ENCODE measurements at places on chromosomes 2 and 18. TPM values are rescaled to one million over a fixed set of nuclear protein-coding genes. Genes with fewer than 3 reads are reported as not detected.
A peak's percentile ranks its signal among the peaks of the same experiment; 100 is the strongest.

DNA sequence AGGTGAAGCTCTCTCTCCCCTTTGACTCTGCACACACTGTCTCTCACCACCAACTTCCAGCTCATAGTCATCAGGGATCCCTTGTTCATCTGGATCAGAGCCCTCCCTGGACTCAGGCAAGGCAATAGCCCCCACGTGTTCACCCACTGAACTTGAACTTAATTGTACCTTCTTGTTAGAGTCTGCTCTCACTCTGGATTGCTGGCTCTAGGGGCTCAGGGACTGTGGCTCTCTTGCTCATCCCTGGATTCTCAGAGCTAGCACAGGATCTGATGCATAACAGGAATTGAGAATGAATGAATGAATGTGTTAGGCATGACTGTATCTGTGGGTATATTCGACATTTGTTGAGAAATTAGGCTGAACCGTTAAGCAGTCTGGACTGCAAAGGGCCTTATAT is 16.7 kb upstream of the ASAP2 start:
- H3K4me1 ChIP-seq: peaks cover 8% of the 10 kb centered on the region
- no peaks in the 10 kb centered on the region for H3K27me3 ChIP-seq
- DNase-seq: no peak
- H3K4me3 ChIP-seq: no peak overlapping the region

- H3K4me1 ChIP-seq: no peaks in the 10 kb centered on the region
- H3K36me3 ChIP-seq: no peaks in the 10 kb centered on the region
- H3K4me3 ChIP-seq: no peak overlapping the region
- DNase-seq: no peak
- no peaks in the 10 kb centered on the region for H3K27me3 ChIP-seq
These were observed 473.3 kb upstream of the HS6ST1 start for GRCh38 chr2:128791985-128792320.

Gene CCT7
- total RNA-seq: 128 TPM

- no peaks in the 10 kb centered on the region for H3K36me3 ChIP-seq
- H3K27me3 ChIP-seq: no peaks in the 10 kb centered on the region
- no peak for DNase-seq
- H3K4me1 ChIP-seq: no peaks in the 10 kb centered on the region
- H3K4me3 ChIP-seq: no peak overlapping the region
These were observed 34.0 kb upstream of the ERMN start for GRCh38 chr2:157359628-157360027.

GRCh38 chr2:9380702-9381628 is 42.4 kb downstream of the ITGB1BP1 start:
- no peaks in the 10 kb centered on the region for H3K27me3 ChIP-seq
- peak; percentile 81 for DNase-seq
- H3K4me1 ChIP-seq: no peaks in the 10 kb centered on the region

DNA sequence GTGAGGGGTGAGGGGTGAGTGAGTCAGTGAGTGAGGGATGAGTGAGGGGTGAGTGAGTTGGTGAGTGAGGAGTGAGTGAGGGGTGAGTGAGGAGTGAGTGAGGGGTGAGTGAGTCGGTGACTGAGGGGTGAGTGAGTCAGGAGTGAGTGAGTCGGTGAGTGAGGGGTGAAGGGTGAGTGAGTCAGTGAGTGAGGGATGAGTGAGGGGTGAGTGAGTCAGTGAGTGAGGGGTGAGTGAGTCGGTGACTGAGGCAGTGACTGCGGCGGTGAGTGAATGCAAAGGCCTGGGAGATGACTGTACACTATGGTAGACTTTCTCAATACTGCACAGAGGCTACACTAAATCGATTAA is 16.6 kb downstream of the THAP4 start:
- no peaks in the 10 kb centered on the region for H3K36me3 ChIP-seq
- H3K4me3 ChIP-seq: no peak overlapping the region
- H3K4me1 ChIP-seq: no peaks in the 10 kb centered on the region
- H3K27ac ChIP-seq: no peak overlapping the region
- DNase-seq: no peak
- no peaks in the 10 kb centered on the region for H3K27me3 ChIP-seq

- no peak for DNase-seq
- no peak overlapping the region for H3K4me3 ChIP-seq
- H3K27me3 ChIP-seq: no peaks in the 10 kb centered on the region
- H3K27ac ChIP-seq: no peak overlapping the region
- H3K36me3 ChIP-seq: no peaks in the 10 kb centered on the region
- H3K4me1 ChIP-seq: peaks cover 1% of the 10 kb centered on the region
These were observed 99.7 kb upstream of the RFX8 start for GRCh38 chr2:101574622-101575021.

Gene TRIM54
- total RNA-seq: 0.18 TPM

Gene MC4R
- total RNA-seq: not detected

GRCh38 chr2:232438951-232439757 is 16.8 kb upstream of the ALPI start:
- no peak overlapping the region for H3K27ac ChIP-seq
- no peaks in the 10 kb centered on the region for H3K27me3 ChIP-seq
- no peaks in the 10 kb centered on the region for H3K4me1 ChIP-seq
- DNase-seq: no peak
- H3K4me3 ChIP-seq: no peak overlapping the region

DNA sequence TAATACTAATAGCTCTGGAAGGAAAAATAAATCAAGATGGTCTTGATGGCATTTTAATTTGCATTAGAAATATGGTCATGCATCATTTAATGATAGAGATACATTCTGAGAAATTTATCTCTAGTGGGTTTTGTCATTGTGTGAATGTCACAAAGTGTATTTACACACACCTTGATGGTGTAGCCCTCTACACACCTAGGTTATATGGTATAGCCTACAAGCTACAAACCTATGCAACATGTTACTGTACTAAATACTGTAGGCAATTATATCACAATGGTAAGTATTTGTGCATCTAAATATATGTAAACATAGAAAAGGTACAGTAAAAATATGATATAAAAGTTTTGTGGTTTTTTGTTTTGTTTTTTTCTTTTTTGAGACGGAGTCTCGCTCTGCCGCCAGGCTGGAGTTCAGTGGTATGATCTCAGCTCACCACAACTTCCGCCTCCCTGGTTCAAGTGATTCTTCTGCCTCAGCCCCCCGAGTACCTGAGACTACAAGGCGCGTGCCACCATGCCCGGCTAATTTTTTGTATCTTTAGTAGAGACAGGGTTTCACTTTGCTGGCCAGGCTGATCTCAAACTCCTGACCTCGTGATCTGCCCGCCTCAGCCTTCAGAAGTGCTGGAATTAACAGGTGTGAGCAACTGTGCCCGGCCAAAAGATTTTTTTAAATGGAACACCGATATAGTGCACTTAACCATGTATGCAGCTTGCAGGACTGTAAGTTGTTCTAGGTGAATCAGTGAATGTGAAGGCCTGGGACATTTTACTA is 83.7 kb upstream of the UBXN4 start:
- H3K36me3 ChIP-seq: peaks cover 4% of the 10 kb centered on the region
- no peak for DNase-seq
- no peak overlapping the region for H3K4me3 ChIP-seq
- no peaks in the 10 kb centered on the region for H3K27me3 ChIP-seq
- H3K27ac ChIP-seq: no peak overlapping the region
- H3K4me1 ChIP-seq: no peaks in the 10 kb centered on the region

DNA sequence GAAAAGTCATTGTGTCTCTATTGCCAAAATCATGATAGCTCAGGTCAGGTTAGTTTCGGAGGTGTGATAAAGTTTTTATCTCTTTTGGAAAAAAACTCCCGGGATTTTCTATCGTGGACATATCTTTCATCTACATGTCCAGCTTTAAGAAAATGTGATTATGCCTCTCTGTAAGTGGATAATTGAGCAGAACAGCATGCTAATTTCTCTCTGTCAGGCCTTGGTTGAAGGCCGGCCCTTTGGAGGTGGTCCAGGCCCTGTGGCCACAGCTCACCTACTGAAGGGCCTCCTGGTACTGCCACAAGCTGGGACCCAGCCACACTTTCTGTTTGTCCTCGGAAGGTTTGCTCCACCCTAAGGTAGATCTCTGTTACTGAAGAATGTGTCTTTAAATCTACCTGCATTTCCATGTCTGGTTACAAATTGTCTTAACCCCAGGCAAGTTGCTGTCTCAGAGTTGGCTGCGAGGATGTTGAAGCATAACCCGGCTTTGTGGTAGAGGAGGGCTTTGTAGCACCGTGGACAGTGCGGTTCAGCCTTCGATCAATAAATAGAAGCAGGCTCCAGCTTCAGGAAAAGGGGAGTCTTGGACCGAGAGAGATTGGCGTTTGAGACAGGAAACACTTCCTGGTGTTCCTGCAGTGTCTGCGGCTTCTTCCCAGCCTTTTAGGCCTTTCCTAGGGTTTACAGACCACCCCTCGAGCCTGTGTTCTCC is 25.5 kb downstream of the TCF7L1 start:
- no peaks in the 10 kb centered on the region for H3K27me3 ChIP-seq
- H3K27ac ChIP-seq: no peak overlapping the region
- DNase-seq: no peak
- no peak overlapping the region for H3K4me3 ChIP-seq
- H3K4me1 ChIP-seq: peaks cover 3% of the 10 kb centered on the region

Gene TGIF1
- 48.0 TPM for total RNA-seq

- DNase-seq: no peak
- no peaks in the 10 kb centered on the region for H3K4me1 ChIP-seq
- no peaks in the 10 kb centered on the region for H3K36me3 ChIP-seq
- H3K27me3 ChIP-seq: no peaks in the 10 kb centered on the region
- no peak overlapping the region for H3K4me3 ChIP-seq
- no peak overlapping the region for H3K27ac ChIP-seq
These were observed 53.4 kb upstream of the STK17B start for GRCh38 chr2:196224756-196225155.

GRCh38 chr2:237701859-237702390 is 74.5 kb downstream of the LRRFIP1 start:
- H3K4me3 ChIP-seq: no peak overlapping the region
- H3K27ac ChIP-seq: no peak overlapping the region
- no peaks in the 10 kb centered on the region for H3K27me3 ChIP-seq
- no peaks in the 10 kb centered on the region for H3K36me3 ChIP-seq
- H3K4me1 ChIP-seq: peaks cover 17% of the 10 kb centered on the region

DNA sequence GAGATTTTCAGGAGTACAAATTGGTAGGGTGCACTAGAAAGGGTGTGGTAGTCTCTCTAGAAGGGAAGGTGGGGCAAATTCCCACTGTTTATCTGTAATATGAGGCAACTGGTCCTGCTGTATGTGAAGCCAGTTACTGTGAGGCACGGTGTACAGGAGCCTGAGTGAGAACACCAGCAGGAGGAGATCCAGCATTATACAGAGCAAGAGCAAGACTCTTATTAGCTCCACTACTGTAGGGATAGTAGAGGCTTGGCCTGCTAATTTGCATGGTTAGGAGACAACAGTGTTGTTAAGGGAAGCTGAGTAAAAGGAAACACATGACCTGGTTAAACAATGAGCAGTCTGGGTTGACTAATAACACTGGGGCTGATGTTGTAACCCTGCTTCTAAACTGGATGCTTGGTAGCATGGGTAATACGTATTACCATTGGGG is 76.3 kb upstream of the WDSUB1 start:
- H3K4me1 ChIP-seq: no peaks in the 10 kb centered on the region
- no peak overlapping the region for H3K27ac ChIP-seq
- no peaks in the 10 kb centered on the region for H3K27me3 ChIP-seq
- no peak overlapping the region for H3K4me3 ChIP-seq

DNA sequence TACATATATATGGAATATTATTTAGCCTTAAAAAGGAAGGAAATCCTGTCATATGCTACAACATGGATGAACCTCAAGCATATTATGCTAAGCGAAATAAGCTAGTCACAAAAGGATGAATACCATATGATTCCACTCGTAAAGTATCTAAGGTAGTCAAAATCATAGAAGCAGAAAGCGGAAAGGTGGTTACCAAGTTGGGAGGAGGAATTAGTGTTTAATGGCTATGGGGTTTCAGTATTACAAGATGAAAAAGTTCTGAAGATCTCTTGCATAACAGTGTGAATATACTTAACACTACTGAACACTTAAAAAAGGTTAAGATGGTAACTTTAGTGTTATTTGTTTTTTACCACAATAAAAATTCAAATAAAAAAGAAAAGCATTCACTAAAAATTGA is 99.0 kb downstream of the MGAT5 start:
- no peak overlapping the region for H3K4me3 ChIP-seq
- H3K4me1 ChIP-seq: no peaks in the 10 kb centered on the region
- no peak for DNase-seq
- no peaks in the 10 kb centered on the region for H3K27me3 ChIP-seq
- H3K36me3 ChIP-seq: no peaks in the 10 kb centered on the region

Gene SKA1
- 0.42 TPM for total RNA-seq

DNA sequence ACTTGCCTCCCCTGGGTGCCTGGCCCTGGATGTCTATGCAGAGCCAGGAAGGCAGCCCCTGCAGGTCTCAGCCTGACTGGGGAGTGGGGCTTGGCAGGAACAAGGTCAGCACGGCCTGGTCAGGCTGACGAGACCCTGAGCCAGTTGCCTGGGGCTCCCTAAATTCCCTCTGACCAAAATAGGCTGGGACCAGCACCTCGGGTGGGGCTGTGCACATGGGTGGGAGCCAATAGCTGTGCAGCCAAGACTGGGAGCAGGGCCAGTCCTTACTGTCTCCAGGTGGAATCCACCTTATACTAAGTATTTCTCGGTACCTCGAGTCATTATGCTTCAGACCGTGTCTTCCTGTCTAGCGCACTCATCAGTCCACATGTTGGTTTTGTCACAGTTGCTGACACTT is 11.4 kb upstream of the IL1R2 start:
- H3K27ac ChIP-seq: no peak overlapping the region
- no peak for DNase-seq
- H3K4me3 ChIP-seq: no peak overlapping the region
- H3K36me3 ChIP-seq: no peaks in the 10 kb centered on the region
- no peaks in the 10 kb centered on the region for H3K4me1 ChIP-seq
- H3K27me3 ChIP-seq: no peaks in the 10 kb centered on the region

GRCh38 chr2:118902266-118903028 is 39.5 kb upstream of the MARCO start:
- no peak overlapping the region for H3K4me3 ChIP-seq
- no peaks in the 10 kb centered on the region for H3K27me3 ChIP-seq
- DNase-seq: no peak
- no peaks in the 10 kb centered on the region for H3K36me3 ChIP-seq
- H3K27ac ChIP-seq: no peak overlapping the region
- no peaks in the 10 kb centered on the region for H3K4me1 ChIP-seq

Gene D2HGDH
- total RNA-seq: 29.9 TPM

Gene ALK
- total RNA-seq: 0.30 TPM

Gene LYG2
- total RNA-seq: not detected
